Urinary bladder (tissue), 4 donors: ENCODE measurements at places on chromosomes 16 and 17.

DNA sequence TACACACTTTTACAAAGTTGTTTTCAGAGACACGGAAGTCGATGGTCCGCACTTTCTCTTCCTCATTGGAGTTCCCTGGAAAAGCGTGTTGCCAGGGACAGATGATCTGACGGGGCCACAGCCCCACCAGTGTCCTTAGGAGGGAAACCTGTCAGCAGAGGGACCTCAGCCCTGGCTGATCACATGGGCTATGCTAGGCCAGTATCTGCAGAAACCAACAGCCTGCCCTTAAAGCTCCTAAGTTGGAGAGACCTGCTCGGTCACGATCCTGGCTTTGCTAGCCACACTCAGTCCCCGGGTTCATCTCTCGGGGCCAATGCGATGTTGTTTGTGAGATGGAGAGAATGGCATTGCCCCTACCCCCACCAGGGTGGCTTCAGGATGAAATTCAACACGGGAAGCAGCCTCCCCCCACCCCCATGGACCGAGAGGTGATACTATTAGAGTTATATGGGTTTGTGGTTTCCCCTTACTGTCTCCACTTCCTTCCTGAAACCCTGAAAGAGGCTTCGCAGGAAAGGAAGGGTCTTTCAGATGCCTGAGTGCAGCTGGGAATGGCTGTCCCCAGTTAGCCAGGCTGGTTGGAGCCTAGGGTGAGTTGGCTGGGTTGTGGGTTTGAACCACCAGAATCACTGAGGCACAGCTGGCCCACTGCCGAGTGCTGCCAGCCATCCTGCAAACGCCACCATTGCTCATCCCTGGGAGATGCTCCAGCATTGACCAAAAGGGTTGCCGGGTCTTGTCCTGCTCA lies 16.6 kb downstream of the RMI2 start:
- no peak for DNase-seq

GRCh38 chr17:69452664-69453260 lies 38.3 kb downstream of the MAP2K6 start:
- no peak for DNase-seq

- peak; percentile 25 for DNase-seq
Observed at GRCh38 chr17:37527249-37527851, 37.7 kb downstream of the DUSP14 start.

DNA sequence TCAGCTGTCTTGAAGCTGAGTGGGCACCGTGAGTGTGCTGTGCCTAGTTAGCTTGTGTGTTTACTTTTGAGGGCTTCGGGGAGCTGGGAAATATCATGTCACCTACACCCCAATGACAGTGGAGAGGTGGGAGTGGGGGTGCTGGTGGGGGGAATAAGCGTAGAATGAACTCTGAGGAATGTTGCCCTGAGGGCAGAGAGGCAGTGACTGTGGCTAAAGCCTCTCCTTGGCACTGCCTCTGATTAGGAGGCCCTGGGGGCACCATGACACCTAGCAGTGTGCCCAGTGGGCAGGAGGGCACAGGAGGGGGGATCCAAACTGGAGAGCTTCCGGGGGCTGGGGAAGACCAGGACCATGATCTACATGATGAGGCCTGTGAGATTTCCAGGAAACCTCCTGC lies 24.8 kb downstream of the CACNA1G start:
- DNase-seq: no peak

- DNase-seq: peak; percentile 48
Observed at GRCh38 chr17:49730078-49730784, 22.5 kb upstream of the SLC35B1 start.

- no peak for DNase-seq
Observed at GRCh38 chr17:49280061-49280460, 49.5 kb upstream of the PHOSPHO1 start.

- DNase-seq: no peak
Observed at GRCh38 chr16:81623365-81624102, 155.6 kb upstream of the PLCG2 start.

- no peak for DNase-seq
Observed at GRCh38 chr17:59859444-59860025, 33.2 kb downstream of the TUBD1 start.

DNA sequence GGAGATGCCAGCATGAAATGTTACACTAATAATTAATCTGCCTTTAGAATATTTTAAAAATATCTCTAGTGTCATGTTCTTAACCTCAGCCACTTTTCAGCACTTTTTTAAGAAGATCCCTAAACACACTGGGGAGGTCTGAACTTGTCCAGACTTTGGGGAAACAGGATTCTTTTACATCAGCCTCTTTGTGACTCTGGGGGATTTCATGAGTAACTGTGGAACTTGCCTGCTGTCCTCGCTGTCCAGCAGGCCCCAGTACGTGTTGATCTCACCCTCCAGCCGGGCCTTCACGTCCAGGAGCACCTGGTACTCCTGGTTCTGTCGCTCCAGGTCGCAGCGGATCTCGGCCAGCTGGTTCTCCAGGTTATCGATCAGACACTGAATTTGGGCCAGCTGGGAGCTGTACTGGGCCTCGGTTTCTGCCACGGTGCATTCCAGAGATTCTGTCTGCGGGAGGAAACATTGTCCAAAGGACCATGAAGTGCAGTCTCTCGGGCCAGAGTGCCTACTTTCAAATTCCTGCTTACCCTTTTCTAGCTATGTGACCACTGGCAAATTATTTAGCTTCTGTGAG lies 5.5 kb downstream of the KRT40 start:
- no peak for DNase-seq

DNA sequence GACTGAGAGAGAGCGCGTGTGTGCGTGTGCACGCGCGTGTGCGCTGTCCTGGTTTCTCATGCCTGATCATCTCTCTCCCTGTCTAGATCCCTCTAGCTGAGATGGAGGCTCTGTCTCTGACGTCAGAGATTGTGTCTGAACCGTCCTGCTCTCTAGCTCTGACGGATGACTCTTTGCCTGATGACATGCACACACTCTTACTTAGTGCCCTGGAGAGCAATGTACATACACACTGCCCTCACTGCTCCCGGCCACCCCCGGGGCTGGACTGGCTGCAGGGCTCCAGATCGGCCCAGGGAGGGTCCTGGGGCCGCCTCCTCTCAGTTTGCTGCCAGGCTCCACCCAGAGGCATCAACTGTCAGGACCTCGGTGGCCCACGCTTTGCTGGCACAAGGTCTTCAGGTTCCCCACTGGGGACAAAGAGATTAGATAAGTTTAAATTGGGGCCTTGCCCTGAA lies 13.1 kb upstream of the ABCC3 start:
- no peak for DNase-seq

DNA sequence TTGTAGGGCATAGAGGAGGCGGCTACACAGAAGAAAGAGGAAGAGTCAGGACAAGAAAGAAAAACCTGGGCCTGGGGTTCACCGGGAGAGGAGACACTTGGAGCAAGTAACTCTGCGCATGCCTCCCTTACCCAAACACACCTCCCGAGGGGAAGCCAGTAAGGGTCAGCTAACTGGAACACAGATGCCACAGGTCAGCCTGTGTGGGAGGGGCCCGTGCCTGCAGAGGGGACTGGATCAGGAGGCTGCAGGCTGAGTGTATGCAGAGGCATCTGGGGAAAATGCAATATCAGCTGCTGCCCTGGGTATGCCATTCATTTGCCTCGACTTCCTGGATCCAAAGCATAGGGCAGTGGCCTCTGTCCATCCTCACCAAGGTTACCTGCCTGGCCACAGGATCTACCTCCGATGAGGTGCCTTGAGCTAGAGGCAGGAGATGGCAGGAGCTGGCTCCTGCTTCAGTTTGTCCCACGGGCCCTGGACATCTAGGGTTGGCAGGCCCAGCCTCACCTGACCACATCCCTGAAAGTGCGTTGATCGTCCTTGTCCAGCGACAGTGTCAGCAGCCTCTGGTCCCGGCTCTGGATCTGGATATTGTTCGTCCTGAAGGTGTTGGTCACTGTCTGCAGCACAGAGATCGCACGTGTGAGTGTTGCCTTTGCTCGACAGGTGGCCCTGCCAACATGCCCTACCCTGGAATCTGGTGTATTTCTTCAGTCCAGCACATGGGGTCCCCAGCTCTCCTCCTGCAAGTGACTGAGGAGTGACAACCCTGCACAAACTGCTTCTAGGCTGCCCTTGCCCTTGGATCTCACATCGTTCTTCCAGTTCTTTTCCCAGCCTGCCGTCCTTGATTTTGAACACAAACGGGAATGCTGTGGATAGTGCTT lies 4.6 kb upstream of the MFSD6L start:
- no peak for DNase-seq

DNA sequence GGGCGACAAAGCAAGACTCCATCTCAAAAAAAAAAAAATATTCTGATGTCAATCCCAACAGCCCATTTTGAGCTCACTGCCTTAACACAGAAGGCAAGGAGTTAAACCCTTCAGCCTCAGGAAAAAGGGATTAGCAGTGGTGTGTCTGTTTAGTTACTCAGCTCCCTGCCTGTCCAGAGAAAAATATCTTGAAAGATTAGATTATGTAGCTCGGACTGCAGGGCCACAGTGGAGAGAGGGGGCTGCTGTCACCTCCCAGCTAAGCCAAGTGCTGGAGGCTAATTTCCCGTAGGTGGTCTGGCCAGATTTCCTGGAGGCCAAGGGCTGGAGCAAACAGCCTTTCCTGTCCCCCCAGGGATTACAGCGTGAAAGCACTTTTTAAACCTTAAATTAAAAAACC lies 50.3 kb downstream of the C16orf95 start:
- DNase-seq: no peak

GRCh38 chr17:26962255-26963162 lies 331.4 kb upstream of the WSB1 start:
- DNase-seq: no peak

GRCh38 chr17:4790705-4791088 lies 1.9 kb downstream of the GLTPD2 start:
- no peak for DNase-seq

GRCh38 chr17:57944908-57945307 lies 10.3 kb downstream of the CUEDC1 start:
- DNase-seq: no peak

DNA sequence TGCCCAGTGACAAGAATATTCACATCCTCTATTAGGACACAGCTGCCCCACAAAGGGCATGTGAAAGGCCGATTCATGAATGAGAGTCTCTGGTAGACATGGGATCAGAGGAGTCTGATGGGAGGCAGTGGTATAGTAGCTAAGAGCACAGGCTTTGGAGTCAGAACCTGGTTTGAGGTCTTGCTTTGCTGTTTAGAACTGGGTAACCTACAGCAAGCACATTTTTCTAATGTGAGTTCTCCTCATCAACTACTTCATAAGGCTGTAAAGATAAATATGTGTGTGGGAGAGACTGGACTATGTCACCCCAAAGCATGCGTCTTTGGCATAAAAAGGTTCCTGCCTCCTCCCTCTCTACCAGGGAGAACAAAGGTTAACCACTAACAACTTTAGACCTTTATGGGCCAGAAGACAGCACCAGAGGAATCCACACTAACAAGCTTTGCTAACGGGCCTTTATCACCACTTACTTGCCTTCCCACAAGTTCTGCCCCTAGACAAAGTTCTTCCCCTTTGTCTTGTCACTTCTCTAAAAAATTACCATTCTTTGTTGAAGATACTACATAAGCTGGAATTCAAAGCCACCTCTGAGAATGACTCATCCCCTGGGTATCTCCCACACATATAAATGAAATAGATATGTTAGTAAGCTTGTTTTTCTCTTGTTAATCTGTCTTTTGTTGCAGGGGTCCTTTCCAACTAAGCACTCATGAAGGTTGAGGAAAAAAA lies 21.1 kb downstream of the CDR2 start:
- no peak for DNase-seq

DNA sequence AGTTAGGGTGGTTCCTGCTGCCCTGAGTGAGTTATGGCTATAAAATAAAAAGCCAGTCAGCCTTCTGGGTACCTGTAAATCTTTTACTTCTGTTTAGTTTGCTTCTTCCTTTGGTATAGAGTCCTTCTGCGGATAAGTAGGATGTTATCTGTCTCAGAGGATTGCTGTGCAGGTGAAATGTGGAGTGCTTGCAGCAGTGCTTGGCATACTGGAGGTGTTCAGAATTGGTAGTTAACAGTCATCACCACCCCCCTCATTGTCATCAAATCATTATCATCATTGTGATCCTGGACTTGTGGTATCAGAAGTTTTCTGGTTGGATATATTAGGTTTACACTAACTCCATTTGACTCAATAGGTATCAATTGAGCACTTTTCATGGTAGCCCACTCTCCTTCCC lies 2.6 kb downstream of the LCMT1 start:
- DNase-seq: no peak

GRCh38 chr17:61639818-61640217 lies 48.8 kb upstream of the NACA2 start:
- no peak for DNase-seq

GRCh38 chr16:87382023-87382785 lies 1.4 kb downstream of the FBXO31 start:
- no peak for DNase-seq

GRCh38 chr17:16083223-16083622 lies 83.6 kb downstream of the TTC19 start:
- DNase-seq: no peak

DNA sequence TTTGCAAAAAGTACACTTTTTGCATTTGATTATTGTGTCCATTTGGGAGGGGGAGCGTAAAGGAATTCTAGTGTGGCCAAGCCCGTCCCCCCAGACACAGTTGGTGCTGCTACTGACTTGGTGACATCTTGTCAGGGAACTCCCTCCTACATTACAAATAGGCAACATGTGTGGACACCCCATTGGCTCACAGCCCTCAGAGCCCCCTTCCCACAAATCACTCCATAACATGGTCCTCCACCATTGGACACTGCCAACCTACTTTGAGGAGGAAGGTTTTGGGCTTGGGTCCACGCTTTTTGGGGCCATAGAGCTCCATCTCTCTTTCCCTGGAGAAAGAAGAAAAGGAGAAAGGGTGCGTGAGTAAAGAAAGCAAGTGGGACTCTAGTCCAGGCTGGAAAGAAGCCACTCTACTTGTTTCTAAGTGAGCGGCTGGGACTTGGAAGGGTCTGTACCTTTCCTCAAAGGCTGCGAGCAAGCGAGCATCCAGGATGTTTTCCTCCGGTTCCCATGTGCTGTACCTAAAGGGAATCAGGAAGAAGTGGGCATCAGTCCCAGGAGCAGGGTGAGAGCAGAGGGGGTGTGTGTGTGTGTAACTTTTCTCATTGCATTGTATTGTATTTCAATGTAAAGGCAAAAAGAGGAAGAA lies 958 bp downstream of the CBX8 start:
- no peak for DNase-seq

DNA sequence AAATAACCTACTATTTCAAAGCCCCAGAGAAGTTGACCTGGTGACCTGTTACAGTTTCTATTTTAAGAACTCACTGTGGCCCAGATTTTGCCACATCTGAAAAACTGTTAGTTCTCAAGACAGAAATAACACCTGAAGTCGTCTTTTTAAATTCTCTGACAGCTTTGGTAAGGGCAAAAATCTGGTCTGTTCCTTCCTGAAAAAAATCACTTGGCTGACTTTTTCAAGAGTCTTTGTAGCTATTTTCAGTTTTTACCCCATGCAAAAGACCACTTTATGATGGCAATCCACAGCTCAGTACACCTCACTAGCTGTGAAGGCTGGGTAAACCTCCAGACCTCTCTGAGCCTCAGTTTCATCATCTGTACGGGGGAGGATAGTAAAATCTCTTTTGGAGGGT lies 60.7 kb upstream of the SREBF1 start:
- DNase-seq: no peak
